Stomach (tissue), 19 donors: ENCODE measurements at places on chromosomes 4 and X. TPM values are rescaled to one million over a fixed set of nuclear protein-coding genes. Genes with fewer than 3 reads are reported as not detected.

DNA sequence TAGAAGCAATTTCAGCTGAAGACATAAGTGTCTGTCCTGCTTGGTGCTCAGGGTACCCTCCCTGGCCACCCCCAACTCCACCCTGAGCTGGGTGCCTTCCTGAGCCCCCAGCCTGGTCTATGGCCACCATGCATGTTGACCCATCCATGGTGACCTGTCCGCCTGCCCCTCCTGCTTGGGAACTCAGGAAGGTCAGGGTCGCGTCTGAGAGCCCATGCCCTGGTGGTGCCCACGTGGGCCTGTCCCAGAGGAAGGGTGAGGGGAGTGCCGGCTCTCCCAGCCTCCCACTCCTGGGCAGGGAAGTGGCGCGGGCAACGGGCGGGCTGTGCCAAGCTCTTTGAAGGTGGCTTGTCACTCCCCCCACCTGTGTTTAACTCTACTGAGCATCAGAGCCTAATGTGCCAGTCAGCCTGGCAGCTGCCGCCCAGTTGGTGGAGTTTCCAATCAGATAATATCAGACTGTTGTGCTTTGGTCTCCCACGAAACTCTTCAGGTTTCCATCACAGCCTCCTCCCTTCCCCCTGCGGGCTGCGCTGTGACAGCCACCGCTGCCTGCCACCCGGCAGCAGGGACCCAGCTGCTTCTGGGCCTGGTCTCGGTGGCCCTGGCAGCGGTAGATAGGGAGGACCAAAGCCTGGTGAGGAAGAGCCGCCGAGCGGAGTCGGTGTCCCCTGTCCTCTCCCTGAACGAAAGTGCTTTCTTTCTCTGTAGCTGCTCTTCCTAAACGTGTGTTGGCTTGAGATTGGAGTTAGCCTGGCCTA, 4.8 kb downstream of the SH3BP2 start:
- DNase-seq = peak; percentile 32

DNA sequence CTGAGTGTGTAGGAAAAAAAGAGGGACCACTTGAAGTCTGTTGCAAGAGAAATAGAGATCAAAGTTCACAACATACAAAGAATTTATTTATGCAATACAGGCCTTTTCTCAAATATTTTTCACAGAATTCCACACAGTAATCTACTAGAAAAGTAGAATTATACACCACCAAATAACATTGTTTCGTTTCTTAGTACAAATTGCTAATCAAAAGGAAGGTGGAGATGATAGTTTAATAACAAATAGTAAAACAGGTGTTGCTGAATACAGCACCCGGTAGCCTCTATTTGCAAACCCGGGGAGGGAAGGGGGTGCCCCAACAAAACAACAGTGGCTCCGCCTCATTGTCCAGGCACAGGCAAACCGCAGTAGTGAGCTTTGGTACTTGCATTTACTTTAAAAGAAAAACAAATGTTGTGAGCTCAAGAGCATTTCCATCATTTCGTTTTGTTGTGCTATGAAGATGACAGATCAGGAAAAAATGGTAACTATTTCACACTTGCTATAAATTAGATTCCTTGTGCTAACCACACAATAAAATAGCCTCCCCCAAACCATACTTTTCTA, 186.4 kb downstream of the DCLK2 start:
- DNase-seq = no peak

DNA sequence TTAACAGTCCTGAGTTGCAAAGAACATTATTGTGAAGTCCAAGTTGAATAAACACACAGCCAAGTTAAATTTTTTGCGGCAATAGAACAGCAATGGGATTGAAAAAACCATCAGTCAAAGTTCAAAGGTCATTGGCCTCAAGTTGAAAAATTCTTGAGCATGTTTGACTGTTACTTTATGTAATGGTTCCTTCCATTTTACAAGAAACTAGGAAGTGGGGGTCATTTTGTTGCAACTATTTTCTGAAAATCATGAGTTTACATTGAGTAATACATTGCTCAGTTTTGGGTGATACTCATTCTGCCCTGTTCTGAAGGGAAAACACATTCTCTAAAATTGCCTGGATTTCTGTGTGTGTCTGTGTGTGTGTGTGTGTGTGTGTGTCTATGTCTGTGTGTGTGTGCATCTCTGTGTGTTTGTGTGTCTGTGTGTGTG, 5.2 kb upstream of the IRF2 start:
- DNase-seq = no peak

GRCh38 chrX:68880846-68881552, 52.2 kb downstream of the EFNB1 start:
- peak; percentile 54 for DNase-seq

DNA sequence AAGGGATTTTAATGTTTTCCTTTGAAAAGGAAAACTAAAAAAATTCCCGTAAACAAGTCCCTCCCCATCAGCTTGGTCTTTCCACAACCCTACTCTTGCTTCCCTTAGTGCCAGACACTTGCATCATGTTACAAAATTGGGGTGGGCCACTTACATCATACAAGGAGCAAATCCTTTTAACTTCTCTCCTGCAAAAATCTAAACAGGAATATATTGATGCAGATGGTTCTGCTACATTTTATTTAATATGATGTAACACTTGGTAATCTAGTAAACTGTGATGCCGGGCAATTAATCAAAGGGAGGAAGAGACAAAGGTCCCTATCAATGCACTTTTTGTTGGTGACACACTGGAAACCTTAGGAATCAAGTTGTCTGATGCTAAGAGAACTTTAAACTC, 125.3 kb downstream of the UBE2K start:
- no peak for DNase-seq

GRCh38 chrX:40877887-40878286, 142.5 kb upstream of the MED14 start:
- DNase-seq = no peak

- no peak for DNase-seq
Measured at GRCh38 chr4:49036528-49036927, 50.5 kb downstream of the CWH43 start.

- no peak for DNase-seq
Measured at GRCh38 chrX:115584696-115585095, 23.7 kb downstream of the PLS3 start.

GRCh38 chr4:169084954-169085353, 74.9 kb upstream of the CBR4 start:
- DNase-seq = no peak

- no peak for DNase-seq
Measured at GRCh38 chr4:185999207-185999606, 69.7 kb upstream of the TLR3 start.

GRCh38 chr4:128307123-128307571, 19.5 kb upstream of the PGRMC2 start:
- DNase-seq = no peak

DNA sequence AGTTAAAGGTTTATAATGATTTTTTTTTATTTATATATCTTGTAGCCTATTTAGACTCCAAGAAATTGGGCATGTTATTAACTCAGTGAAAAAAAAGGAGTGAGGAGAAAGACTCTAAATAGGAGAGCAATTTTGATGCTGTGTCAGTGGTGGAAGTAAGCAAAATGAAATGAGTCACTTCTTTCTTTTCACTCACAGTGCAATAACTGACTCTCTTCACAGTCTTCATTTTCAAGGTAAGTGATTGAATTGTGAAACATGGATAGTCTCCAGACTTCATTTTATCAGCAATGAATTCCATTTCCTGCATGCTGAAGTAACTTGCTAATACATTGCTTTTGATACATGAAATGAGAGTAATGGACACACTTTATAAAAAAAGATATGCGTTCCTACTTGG, 2271.5 kb downstream of the PCDH7 start:
- DNase-seq = no peak

DNA sequence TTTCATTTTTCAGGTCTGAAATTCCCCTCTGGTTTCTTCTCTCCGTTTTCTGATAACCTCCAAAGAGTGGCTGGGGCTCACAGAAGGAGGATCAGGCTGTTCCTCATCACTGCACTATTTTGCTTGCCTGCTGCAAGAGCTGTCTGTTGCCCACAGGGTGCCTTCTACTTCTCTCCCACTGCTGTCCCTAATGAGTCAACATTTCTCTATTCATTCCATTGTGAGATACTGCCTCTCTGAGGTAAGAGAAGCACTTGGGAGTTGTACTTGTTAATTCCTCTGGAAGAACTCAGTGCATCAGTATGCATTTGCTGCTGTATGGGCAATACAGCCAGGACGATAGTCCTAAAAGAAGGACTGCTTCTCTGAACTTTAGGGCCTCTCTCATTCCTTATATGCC, 34.8 kb downstream of the CT47B1 start:
- no peak for DNase-seq

DNA sequence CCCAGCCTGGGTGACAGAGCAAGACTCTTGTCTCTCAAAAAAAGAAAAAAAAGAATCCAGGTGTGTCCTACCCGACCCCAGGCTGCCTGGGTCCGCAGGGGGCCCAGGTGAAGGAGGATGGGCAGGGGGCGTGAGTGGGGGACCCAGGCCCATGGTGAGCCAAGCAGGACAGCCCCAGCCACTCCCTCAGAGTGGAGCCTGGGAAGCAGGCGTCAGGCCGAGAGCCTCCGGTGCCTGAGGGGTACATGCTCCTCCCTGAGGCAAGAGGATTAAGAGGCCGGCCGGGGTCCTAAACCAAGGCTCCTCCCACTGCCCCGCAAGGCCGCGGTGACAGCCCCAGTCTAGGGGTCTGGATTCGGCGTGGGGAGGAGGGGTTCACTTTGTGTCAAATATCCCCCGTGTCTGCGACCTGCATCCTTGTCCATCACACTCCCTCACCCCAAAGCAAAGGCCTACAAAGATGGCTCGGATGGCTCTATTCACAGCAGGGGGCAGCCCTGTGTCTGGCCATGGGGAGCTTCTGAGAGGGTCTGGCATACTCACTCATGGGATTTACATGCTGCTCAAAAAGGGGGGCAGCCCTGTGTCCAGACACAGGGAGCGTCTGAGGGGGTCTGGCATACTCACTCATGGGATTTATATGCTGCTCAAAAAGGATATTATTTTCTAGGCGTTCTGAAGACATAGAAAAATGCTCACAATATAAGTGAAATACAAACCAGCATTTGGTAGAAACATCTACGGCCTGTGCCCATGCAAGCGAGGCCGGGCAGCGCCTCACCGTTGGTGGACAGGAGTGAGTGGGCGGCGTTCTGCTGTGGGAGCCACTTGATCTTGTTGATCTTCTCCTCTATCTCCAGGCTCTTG, 94.6 kb downstream of the PPP2R2C start:
- no peak for DNase-seq

DNA sequence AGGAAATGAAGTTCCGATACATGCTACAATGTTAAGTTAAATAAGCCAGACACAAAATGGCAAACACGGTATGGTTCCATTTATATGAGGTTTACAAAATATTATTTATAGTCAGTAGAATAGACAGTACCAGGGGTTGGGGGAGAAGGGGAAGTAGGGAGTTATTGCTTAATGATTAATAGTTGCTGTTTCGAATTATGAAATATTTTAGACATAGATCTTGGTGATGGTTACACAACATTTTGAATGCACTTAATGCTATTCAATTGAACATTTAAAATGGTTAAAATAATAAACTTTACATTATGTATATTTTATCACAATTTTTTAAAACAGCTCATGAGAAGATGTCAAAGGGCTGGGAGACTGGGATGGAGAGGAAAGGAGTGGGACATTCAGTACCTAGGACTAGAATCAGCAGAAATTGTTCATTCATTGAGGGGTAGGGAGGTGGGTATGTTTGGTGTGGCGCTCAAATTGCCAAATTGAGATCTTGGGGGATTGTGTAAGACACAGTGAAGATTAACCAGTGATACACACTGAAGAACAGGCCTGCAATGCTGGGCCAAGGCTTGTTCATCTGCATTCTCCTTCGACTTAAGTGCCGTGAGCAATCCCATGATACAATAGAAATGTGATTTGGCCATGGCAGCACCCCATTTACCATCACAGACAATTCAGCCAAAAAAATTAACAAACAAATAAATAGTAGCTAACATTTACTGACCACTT, 165.6 kb upstream of the GALNT7 start:
- no peak for DNase-seq

Gene KDR
- 24.0 TPM for total RNA-seq

Gene POU3F4
- total RNA-seq = not detected

Gene TLR8
- 1.7 TPM for total RNA-seq

Gene UGT2B17
- not detected for total RNA-seq

Gene KIAA1210
- total RNA-seq = not detected

Gene TRIM60
- not detected for total RNA-seq

Gene WAS
- 8.4 TPM for total RNA-seq
